ENCODE measurements at places on chromosomes 6 and 20.
A peak's percentile ranks its signal among the peaks of the same experiment; 100 is the strongest.

DNA sequence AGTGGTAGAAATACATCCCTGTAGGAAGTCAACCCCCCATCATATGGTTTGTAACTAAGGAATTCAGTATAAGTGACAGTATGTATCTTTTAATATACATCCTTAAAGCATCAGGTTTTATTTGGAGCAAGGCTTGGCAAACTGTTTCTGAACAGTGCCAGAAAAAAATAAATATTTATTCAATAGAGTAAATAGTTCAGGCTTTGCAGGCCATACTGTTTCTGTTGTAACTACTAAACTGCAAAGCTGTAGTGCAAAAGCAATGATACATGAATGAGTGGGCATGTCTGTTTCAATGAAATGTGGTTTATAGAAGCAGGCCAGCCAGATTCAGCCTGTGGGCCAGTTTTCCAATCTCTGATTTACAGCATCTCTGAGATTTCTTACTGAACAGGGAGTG is 977 bp downstream of the MEI4 start:
- DNase-seq, result no peak

GRCh38 chr6:126253431-126253830 is 86.5 kb upstream of the CENPW start:
- DNase-seq, result no peak

DNA sequence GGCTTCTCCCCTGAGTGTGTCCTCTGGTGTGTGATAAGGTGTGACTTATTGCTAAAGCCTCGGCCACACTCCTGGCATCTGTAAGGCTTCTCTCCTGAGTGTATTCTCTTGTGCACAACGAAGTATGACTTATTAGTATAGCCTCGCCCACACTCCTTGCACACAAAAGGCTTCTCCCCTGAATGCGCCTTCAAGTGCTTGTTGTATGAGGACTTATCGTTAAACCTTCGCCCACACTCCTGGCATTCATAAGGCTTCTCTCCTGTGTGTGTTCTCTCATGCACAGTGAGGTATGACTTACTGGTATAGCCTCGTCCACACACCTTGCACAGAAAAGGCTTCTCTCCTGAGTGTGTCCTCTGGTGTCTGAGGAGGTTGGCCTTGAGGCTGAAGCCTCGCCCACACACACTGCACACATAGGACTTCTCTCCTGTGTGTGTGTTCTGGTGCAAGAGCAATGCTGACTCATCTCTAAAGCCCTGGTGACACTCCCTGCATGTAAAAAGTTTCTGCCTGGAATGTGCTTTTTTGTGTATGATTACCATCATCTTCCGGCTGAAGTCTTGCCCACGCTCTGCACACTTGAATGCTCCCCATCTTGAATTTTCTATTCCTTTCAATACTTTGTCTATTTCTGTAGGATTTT is 20.4 kb downstream of the ZNF337 start:
- DNase-seq, result no peak

GRCh38 chr6:133983099-133983939 is 30.3 kb downstream of the TBPL1 start:
- peak; percentile 15 for DNase-seq

GRCh38 chr20:41336711-41337492 is 3.7 kb upstream of the LPIN3 start:
- DNase-seq, result no peak

DNA sequence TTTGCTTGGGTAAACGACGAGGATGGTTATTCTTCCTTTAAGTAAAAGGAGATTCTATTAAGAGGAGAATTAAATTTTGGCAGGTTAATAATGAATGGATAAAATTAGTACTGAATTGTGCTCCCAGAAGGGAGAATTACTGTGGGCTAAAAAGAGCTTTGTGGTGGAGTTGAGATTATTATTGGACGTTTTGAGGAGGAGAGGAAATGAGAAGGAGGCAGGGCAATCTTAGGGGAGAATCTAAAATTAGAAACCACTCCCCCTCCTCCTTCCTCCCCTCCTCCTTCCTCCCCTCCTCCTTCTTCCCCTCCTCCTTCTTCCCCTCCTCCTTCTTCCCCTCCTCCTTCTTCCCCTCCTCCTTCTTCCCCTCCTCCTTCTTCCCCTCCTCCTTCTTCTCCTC is 331.8 kb downstream of the PRL start:
- no peak for DNase-seq

DNA sequence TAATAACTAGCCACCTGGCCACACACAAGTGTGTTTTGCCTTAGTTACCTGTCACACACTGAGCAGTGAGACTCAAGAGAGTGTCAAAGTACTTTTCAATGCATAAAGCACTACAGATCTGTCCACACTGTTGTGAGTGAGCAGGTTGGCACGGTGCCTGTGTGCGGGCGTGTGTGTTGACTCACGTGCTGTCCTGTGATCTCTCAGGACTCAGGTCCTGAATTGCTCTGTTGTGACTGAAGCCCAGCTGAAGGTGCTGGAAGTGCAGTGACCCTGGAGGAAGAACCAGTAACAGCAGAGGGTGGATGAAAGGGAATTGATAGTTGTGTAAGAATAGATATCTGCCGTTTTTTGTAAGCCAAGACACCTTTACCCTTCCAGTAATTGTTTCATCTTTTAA is 18.3 kb downstream of the SLC16A10 start:
- peak; percentile 57 for DNase-seq

DNA sequence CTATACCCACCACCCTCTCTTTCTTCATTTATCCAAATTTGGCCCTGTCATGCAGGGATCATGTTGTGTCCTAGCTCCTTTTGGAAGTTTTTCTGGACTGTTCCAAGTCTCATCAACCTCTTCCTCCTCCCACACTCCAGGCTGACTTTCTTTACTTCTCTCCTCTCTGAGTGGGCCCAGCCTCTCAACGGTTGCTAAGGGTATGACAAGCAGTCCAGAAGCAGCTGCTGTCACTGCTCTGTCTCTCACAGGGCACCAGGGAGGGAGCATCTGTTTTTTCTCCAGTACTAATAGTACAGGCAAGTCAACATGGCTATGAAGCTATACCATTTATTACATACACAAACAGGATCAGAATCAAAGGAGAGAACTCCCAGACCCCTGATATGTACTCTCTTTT is 8.2 kb downstream of the NT5DC1 start:
- DNase-seq, result no peak

DNA sequence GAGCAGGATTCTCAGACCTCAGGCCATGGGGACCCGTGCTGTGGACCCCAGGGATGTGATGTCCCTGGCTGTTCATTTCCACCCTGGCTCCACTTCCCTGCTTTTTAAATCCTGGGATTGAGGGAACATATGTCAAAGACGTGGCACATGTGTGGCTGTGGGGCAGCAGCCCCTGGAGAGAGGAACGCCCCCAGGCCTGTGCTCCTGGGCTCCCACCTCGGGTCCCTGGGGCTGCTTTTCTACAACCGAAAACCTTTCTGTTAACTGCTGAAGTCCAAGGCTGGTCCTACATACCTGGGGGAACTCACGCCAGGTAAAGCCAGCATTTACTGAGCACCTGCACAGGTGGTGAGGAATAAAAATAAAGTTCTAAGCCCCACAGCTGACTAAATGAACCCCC is 102.3 kb upstream of the FRMD1 start:
- no peak for DNase-seq

- no peak for DNase-seq
These were observed 60.6 kb downstream of the TRAM2 start for GRCh38 chr6:52516269-52516668.

DNA sequence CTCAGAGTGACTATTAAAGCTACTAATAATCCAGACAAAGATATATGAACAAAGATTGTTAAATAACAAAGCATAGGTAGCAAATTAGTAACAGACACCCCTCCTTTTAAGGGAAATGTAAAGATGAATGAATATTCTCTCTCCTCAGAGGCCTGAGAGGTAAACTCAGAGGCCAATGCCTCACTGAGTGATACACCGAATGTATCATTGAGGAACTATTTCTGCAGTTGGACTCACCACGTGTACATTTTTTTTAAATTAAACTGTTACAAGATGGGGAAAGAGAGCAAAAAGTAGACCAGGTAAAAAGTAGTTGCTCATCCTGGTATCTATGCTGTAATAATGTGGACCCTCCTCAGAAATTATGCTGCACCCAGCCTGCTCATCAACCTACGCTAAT is 72.3 kb upstream of the IPCEF1 start:
- no peak for DNase-seq
